ENCODE measurements at places on chromosomes 4 and X. TPM values are rescaled to one million over a fixed set of nuclear protein-coding genes. Genes with fewer than 3 reads are reported as not detected.

DNA sequence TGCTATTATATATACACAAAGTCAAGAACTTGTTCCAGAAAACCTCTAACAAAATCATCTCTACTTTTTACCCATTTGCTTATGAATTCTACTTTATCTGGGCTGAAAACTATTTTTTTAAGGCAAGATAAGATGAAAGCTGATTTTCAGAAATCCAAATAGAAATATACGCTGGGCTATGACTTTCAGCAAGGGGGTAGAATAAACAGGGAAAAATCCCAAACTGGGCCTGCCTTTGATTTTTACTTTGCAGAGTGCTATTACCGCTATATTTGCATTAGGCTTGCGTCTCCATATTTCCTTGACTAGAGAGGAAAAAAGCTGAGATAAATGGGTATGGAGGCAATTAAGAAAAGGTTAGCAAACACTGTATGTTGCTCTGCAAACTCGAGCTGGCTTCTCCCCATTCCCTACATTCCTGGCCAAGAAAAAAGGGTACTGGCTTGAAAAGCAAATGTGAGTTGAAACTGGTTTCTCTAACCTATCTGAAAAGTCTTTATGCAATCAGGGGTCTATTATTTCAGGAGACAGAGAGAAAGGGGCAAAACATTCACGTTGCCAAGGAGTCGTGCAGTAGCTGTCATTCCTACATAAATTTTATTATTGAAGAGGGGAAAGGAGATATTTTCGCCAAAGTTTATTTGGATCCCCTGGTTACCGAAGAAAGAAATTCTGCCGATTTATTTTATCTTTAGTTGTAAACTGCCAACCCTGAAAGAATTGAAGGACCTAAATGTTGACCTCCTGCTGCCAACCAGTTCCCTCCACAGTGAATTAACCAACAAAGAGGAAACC is 2.2 kb downstream of the TMEM47 start:
- DNase-seq = no peak

- DNase-seq = no peak
Observed at GRCh38 chr4:87033902-87034301, 99.1 kb downstream of the AFF1 start.

TRMT10A gene
- total RNA-seq = 7.2 TPM

- no peak for DNase-seq
Observed at GRCh38 chrX:119622356-119623232, 16.4 kb upstream of the NKRF start.

AMBN gene
- total RNA-seq = not detected

GRCh38 chr4:126853715-126854114 is 779.0 kb upstream of the INTU start:
- no peak for DNase-seq

FGA gene
- total RNA-seq = not detected

DNA sequence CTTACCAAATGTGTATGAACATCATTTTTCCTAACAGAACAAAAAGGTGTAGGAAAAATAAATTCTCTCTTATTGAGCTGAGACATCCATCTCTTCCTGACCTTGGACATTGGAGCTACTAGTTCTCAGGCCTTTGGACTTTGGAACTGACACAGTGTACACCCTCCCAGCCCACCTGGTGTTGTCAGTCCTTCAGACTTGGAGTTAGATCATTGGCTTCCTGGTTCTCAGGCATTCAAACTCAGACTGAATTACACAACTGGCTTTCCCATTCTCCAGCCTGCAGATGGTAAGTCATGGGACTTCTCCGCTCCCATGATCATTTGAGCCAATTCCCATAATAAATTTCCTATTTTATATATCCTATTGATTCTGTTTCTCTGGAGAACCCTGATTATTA is 84.8 kb upstream of the EDNRA start:
- DNase-seq = no peak

DNA sequence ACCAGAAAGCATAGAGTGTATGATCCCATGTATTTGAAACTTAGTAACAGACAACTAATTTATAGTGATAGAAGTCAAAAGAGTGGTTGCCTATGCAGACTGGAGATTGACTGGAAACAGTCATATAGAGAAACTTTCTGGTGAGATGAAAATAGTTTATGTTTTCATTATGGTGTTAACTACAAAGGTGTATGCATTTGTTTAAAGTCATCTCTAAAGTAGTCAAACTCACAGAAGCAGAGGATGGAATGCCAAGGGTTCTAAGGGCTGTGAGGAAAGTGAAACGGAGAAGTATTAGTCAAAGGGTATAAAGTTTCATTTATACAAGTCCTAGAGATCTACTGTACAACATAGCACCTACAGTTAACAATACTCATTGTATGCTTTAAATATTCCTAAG is 45.8 kb downstream of the ENOX2 start:
- DNase-seq = no peak

GRCh38 chr4:14165222-14165920 is 537.8 kb upstream of the BOD1L1 start:
- DNase-seq = no peak

- DNase-seq = no peak
Observed at GRCh38 chrX:149185087-149185486, 320.0 kb downstream of the IDS start.

DNA sequence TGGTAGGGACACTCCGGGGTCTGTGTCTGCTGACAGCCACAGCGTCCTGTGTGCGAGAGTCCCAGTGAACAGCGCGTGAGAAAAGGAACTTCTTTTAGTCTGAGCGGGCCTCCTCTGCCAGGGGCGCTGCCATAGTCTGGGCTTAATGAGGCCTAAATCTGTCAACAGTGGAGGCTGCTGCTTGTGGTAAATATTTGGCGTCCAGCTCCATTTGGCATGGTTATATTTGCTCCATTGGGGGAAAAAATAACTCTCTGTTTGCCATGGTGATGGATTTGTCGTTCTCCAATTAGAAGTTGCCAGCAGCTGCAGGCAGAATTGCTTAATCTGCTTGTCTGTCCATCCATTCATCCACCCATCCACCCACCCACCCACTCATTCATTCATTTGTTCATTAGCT is 71.4 kb upstream of the PSAPL1 start:
- no peak for DNase-seq

- DNase-seq = no peak
Observed at GRCh38 chr4:173056710-173057109, 111.9 kb upstream of the GALNT7 start.

DNA sequence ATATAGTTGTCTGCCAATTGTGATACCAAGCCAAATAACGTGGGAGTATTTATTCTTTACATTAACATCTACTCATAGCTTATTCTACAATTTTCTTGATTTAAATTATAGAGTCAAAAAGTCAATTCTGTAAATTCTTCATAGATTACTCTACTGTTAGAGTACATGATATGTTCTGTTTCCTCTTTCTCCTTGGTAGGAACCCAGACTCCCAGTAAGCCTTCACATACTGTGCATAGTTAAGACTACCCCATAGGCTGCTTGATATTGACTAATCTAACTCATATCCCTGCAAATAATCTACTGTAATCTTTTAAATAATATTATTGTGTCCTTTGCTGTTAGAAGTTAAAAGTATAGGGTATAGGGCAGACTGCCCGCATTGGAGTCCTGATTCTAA is 35.4 kb downstream of the BANK1 start:
- DNase-seq = no peak

SLC6A8 gene
- total RNA-seq = 17.3 TPM

VGLL1 gene
- not detected for total RNA-seq

XK gene
- total RNA-seq = not detected

MAOA gene
- total RNA-seq = 11.8 TPM

- DNase-seq = no peak
Observed at GRCh38 chr4:143189528-143189927, 4.8 kb downstream of the USP38 start.

DNA sequence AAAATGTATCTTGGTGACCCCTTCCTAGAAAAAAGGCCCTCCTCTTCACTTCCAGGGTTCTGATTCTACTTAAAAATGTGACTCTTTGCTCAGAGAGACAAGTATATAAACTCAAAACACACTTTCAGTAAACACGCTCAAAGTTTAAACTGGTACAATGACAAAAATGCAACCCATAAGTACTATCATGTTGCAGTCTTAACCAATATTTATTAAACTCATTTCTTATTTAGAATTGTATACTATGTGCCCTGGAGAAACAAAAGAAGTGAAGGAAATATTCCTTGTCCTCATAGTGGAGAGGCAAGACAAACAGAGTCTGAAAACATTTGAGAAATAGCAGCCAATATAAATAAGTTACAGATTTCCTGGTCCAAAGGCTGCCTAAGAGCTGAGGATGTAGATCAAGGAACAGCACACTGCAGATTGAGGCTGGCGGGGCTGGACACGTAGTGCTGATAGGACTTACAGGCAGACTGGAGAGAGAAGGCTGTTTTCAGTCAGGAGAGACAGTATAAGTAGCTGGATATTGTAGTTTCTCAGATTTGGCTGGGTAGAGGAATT is 39.1 kb upstream of the ANXA3 start:
- DNase-seq = no peak

GRCh38 chrX:154467556-154467955 is 9.5 kb downstream of the PLXNA3 start:
- DNase-seq = no peak

- no peak for DNase-seq
Observed at GRCh38 chr4:170723171-170723570, 633.4 kb upstream of the AADAT start.

DNA sequence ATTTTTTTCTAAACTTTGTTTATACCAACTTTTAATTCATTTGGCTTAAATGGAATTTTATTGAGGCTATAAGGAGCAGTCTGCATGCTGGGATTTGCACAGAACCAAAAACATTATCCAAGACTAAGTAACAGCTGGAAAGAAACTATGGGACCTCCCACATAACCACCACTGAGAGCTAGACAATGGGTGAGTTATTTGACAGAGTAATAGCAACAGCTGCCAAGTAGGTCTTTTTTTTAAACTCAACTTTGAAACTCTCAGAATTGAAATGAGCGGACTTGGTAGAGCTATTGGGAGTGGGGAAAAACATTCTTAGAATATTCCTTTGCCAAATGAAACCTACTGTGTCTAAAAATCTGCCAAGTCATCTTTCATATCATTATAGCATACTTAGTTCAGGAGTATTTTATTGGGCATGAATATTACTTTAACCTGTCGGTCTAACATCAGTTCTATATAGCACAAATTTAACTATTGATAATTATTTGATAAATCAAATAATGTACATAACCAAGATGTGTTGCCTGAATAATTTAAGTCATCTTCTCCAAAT is 1428.0 kb downstream of the PCDH7 start:
- DNase-seq = no peak

DNA sequence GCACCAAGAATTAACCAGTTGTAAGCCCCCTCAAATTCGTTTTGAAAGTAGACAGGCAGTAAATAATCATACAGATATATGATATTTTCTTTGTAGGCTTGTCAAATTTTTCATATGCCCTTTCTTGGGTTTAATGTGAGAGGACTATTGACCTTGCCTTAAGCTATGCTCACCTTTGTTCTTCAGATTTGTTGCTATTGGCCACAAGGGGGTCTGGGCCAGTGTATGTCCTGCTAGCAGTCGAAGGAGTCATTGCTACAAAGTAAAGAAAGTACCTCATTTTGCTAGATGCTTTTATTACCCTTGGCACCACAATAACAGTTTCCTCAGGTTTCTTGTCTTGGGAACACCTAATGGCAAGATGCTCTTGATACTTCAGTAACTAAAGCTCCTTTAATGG is 51.7 kb downstream of the IGSF1 start:
- no peak for DNase-seq

SRP72 gene
- total RNA-seq = 69.3 TPM

SPP1 gene
- 33.4 TPM for total RNA-seq

RNF128 gene
- 1.1 TPM for total RNA-seq

- DNase-seq = no peak
Observed at GRCh38 chrX:17030580-17031270, 84.3 kb downstream of the REPS2 start.

RPS6KA6 gene
- 0.34 TPM for total RNA-seq

HPGDS gene
- total RNA-seq = not detected

DNA sequence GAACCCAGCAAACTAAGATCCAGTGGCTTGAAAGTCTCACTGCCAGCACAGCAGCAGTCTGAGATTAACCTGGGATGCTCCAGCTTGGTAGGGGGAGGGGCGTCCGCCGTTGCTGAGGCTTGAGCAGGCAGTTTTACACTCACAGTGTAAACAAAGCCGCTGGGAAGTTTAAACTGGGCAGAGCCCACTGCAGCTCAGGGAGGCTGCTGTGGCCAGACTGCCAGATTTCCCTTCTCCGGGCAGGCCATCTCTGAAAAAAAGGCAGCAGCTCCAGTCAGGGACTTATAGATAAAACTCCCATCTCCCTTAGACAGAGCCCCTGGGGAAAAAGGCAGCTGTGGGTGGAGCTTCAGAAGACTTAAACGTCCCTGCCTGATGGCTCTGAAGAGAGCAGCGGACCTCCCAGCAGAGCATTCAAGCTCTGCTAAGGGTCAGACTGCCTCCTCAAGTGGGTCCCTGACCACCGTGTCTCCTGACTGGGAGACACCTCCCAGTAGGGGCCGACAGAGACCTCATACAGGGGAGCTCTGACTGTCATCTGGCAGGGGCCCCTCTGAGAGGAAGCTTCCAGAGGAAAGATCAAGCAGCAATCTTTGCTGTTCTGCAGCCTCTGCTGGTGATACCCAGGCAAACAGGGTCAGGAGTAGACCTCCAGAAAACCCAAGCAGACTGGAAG is 45.1 kb upstream of the CDX4 start:
- DNase-seq = no peak

- DNase-seq = no peak
Observed at GRCh38 chr4:143617994-143618679, 82.3 kb downstream of the FREM3 start.

HSD17B13 gene
- total RNA-seq = not detected

DNA sequence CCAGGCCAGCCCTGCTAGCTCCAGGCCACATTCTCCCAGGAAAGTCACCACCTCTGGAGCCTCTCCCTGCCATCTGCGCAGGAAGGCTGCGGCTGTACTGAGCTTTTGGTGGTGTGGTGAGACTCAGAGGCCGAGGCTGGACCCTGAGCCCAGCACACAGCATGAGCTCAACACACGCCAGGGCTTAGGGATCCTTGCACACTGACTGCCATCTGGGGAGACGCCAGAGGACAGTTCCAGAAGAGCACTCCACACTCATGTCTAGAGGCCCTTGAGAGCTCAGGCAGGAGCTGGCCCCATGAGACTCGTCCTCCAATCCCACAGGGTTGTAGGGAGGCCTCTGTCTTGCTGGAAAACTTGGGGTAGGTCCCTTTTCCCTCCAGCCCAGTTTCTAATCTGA is 40.6 kb downstream of the ABLIM2 start:
- no peak for DNase-seq

SORBS2 gene
- total RNA-seq = 175 TPM

IBSP gene
- total RNA-seq = not detected

GRCh38 chr4:116638592-116638991 is 446.8 kb downstream of the TRAM1L1 start:
- no peak for DNase-seq

PDK3 gene
- total RNA-seq = 11.4 TPM

YY2 gene
- total RNA-seq = 2.7 TPM

DNA sequence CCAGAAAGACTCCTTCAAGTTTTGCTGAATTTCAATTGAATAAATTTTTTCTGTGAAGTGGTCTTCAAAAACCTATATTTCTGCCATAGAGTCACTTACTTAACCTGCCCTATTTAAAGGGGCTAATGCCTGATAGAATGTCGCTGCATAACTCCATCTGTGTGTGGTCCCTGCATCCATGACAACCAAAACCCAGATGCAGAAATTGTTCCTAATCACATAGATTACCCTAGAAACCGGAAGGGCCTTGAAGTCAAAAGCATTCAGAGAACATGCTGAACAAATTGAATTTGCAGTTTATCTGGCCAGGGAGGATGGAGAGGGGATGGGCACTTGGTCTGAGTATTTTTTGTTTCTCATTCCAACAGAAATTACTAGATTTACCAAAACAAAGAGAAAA is 1.5 kb upstream of the PARM1 start:
- no peak for DNase-seq

SOWAHD gene
- not detected for total RNA-seq

Data from glomerular endothelial cell (primary cell).